Globus pallidus (tissue), 1 donor: ENCODE measurements at places on chromosomes 6 and 20.

DNA sequence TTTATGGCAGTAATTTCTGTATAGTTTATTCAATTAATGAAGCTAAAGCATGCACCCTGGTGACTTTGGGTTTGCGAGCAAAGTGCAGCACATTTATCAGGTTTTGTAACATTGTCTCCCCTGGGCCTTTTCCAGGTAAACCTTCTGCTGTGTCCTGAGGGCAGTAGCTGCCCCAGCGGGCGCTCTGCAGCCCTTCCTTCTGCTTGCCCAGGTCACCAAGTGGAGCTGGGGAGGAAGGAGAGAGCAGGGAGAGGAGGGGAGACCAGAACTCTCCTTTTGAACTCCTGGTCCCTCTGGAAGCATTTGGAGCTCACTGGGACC is 145.6 kb downstream of the DLL1 start:
- DNase-seq, result no peak

- DNase-seq, result peak; percentile 74
These were observed 18.6 kb upstream of the FOXO3 start for GRCh38 chr6:108541843-108542759.

DNA sequence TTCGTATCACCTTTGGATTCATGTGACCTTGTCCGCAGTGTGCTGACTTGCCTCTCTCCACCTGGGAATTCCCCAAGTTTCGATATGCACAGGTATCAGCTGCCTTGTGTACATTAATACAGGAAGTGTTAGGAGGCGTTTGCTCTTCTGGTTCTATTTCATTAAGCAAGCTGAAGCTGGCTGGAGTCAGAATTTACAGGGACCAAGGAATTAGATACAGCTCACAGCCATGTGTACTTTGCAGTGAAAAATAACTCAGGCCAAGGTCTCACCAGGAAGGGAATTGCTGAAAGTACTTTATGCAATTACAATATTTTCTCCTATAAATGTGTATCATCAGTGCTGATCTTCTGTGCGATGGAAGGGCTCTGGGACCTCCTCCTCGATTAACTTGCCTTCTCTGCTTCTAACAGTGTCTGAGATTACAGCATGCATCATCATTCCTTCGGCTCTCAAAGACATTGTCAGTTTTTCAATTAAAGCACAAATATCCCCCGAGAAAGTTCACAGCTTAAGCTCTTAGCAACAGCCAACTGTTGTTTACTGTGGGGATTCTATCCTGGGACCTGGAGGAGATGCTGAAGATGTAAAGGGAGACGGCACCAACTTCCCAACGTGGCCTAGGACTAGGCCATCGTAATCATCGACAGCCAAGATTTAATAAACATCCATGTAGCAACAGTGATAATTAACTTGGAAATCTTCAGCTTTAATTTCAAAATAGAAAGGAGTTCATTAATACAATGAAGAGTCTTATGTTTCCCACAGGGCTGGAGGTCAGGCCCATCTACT is 13.8 kb upstream of the TIAM2 start:
- no peak for DNase-seq

GRCh38 chr20:2839732-2840137 is 720 bp downstream of the PCED1A start:
- no peak for DNase-seq
